GM12864 (cell line): ENCODE measurements at places on chromosomes 7 and 10.

- DNase-seq: no peak
Measured at GRCh38 chr7:80259-81067, 111.9 kb upstream of the FAM20C start.

- DNase-seq: no peak
Measured at GRCh38 chr10:78868861-78869260, 199.9 kb upstream of the ZMIZ1 start.

DNA sequence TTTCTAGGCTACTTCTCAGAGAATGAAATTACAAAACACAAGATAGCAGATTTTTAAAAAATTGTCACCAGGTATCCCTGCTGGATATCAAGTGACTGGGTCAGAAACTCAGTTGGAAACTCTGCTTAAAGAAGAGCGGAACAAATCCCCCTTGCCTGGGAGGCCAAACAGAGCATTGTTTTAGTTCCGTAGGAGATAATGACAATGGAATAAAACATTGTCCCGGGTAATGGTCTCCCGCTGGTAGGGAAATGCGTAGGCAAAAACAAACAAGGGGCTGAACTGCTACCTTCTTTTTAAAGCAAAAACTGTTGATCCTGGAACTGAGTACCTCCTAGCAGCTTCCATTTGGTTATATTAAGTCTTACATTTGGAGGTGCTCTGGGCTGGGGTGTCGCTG is 21.3 kb upstream of the VAX1 start:
- DNase-seq: no peak

DNA sequence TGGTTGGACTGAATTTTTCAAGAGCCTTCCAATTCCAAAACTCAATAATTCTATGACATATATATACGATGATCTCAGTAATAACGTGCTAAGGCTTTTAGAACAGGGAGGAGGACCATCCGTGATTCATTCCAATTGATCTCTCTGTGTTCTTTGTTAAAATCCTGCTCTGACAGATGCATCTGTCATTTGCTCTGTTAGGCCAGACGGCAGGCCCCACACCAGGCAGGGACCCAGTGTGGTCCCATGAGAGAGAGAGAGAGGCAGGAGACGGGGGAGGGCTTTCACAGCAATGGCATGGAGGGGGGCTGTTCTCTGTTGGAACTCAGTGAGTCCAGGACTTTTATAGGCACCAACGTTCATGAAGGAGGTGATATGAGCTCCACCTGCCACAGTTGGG is 160.0 kb upstream of the INSYN2A start:
- DNase-seq: no peak

- peak; percentile 89 for DNase-seq
Measured at GRCh38 chr7:44980393-44981034, 1.7 kb upstream of the MYO1G start.

GRCh38 chr10:97028126-97028831 is 157.5 kb downstream of the SLIT1 start:
- DNase-seq: no peak

DNA sequence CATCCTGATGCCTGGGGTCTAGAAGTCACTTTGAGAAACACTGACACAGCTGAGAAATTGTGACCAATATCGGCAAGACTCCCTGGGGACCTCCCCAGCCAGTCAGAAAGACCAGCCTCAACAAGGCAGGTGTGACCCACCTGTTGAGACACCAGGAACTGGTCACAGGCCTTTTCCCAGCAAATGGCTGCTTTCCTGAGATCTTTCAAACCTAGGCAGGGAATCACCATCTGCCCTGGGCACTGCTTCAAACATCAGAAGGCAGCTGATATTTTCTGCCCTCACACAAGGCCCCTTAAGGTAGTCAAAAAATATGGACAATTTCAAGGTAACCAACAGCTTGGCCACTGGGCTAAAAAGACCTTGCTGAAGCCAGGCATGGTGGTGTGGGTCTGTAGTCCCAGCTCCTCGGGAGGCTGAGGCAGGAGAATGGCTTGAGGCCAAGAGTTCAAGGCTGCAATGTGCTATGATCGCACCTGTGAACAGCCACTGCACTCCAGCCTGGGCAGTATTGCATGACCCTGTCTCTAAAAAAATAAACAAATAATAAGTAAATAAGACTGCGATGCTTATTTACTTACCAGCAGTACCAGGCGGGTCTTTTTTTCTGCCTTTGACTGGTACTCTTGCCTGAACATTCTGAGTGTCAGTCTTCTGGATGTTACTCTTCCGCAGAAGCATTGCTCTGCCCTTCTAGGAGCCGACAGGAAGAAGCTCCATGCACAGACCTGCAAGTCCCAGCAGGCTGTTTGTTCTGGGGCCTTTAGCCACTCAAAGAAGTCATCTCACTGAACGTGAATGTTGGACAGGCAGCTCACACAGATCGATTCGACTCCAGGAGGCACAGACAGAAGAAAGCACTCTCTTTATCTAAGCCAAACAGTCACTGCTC is 59.7 kb downstream of the SORBS1 start:
- DNase-seq: no peak

- no peak for DNase-seq
Measured at GRCh38 chr10:24382979-24383663, 174.2 kb downstream of the KIAA1217 start.

DNA sequence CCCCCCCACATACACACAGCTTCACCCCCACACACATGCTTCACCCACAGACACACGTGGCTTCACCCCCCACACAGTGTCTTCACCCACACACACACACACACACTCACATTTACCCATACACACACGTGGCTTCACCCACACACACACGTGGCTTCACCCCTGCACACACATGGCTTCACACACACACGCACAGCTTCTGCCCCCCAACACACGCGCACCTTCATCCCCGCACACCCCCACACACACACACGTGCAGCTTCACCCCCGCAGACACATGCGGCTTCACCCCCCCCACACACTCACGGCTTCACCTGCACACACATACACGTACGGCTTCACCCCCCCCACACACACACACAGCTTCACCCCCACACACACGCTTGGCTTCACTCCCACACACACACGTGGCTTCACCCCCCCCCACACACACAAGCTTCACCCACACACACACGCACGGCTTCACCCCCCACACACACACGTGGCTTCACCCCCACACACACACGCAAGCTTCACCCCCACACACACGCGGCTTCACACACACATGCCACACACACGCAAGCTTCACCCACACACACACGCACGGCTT is 82.4 kb downstream of the NKX6-2 start:
- DNase-seq: no peak

GRCh38 chr10:3623746-3624145 is 161.3 kb downstream of the KLF6 start:
- DNase-seq: peak; percentile 65

GRCh38 chr7:69808391-69808790 is 210.1 kb downstream of the AUTS2 start:
- no peak for DNase-seq

DNA sequence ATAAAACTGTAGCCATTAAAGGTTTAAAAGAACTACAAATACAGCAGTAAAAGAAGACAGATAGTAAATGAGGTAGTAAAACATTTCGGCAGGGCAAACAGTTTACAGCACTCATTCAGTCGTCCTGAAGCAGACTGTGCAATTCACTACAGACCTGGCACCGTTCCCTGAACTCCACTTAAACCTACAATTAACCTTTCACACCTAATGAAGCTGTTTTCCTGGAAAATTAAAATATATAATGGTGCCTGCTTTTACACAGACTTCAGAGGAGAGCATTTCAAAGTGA is 335.3 kb downstream of the GFRA1 start:
- DNase-seq: no peak

GRCh38 chr10:70884741-70885140 is 3.6 kb downstream of the PCBD1 start:
- no peak for DNase-seq

DNA sequence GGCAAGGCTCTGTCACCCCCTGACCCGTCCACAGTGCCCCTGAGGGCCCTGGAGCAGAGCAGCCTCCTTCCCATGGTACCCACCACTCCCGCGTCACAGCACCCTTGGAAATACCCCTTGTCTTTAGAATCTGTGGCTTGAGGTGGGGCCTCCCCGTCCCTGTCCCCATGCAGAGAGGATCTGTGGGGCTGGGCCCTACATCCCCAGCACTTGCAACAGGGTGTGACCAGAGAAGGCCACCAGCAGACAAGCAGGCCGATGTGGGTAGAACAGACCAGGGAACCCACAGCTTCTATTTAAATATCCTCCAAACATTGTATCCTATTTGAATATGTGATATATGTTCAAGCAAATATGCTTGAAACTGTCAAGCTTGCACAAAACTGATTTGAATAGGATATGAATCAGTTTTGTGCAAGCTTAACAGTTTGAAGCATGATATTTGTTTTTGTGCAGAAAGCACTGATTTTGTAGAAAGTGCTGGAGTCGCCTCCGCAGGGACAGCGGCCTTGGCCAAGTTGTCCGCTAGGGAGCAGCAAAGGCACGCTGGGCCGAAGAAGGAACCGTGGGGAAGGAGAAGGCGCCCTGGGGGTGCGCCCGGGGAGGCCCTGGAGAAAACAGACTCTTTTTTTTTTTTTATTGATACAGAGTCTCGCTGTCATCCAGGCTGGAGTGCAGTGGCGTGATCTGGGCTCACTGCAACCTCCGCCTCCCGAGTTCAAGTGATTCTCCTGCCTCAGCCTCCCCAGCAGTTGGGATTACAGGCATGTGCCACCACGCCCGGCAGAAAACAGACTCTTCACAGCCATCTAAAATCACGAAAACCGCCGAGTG is 2.2 kb downstream of the CFAP46 start:
- no peak for DNase-seq

- no peak for DNase-seq
Measured at GRCh38 chr7:77752016-77752415, 46.2 kb downstream of the TMEM60 start.

- DNase-seq: no peak
Measured at GRCh38 chr10:124957404-124957947, 15.6 kb downstream of the ZRANB1 start.

- DNase-seq: no peak
Measured at GRCh38 chr10:94355841-94356240, 6.9 kb downstream of the NOC3L start.

GRCh38 chr10:103487410-103487708 is 6.1 kb upstream of the NEURL1 start:
- no peak for DNase-seq

DNA sequence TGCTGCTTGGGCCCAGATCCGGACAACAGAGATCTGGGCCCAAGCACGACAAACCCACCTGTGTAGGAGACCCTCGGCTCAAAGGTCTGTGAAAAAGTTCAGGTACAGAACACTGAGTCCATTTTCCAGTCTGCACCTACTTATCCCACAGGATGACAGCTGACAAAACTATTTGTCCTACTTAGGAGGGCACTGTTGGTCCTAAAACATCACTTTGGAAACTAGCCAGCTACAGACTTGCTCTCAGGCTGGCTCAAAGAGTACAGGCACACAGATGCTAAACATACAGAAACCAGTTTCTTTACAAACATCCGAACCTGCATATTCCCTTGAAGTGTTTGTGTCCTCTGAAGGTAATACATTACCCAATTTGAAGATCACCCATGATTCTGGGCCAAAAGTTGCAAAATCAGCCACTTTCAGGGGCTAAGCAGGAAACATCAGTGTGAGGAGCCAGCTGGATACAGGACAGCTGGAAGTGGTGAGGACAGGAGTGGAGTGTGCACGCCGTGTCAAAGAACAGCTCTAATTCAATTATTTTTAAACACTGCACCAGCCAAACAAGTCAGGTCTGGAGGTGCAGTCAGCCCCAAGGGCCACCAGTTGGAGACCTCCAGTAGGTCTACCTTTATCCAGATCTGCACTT is 88.5 kb downstream of the NOC3L start:
- no peak for DNase-seq

DNA sequence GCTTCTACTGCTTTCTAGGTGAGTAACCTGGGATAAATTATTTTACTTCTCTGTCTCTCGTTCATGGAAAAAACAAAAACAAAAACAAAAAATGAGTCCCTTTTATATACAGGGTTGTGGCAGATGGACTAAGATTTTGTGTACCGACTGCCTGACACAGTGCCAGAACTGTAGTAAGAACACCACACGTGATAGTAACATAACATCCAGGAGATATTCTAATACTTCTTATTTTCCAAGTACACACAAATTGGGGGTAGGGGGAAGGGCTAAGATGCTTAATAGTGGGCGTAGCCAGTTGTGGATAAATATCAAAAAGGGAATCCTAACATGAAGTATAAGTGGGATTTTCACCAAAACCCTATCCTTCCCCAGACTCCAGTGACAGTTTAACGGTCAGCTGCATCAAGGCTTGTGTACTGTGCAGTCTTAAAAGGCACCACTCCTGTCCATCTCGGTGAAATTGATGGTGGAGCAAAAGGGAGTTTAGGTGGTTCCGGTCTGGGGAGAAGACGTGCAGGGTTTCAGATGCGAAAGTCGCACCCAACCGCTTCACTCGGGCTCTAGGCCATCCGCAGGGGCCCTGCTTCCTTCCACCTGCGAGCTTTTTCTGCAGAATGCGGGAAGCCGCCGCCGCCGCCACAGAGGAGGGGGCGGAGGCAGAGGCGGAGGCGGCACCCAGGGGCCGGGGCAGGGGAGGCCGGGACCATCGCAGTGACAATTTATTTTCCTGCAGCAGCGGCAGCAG is at the start of gene STAMBPL1:
Gene STAMBPL1 (plus strand): TSS at position 712 of the 748 bp plus-strand sequence. CDS start 21,464 bp downstream, outside the sequence.
- peak; percentile 59 for DNase-seq

DNA sequence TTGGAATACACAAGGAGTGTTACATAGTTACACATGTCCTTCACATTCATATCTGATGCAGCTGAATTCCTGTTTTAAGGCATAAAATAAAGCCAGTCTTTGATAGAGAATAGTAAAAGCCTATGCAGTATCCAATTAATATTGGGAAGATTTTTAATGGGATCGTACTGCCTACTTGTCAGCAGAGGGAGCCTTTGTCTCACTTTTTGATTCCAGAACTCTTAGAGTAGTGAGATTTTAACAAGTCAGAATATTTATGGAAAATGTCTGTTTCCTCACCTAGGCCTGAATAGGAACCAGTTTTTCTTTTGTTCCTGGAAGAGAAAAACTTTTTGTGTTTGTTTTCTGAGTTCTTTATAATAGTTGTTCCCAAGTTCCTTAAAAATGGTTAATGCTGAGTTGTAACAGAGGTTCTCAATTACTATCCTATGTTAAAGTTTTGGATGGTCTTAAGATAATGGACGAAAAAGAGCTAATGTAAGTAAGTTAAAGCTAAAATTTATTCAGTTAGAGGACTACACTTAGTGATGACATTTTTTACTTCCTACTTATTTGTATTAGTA is 114.0 kb downstream of the BBS9 start:
- no peak for DNase-seq

DNA sequence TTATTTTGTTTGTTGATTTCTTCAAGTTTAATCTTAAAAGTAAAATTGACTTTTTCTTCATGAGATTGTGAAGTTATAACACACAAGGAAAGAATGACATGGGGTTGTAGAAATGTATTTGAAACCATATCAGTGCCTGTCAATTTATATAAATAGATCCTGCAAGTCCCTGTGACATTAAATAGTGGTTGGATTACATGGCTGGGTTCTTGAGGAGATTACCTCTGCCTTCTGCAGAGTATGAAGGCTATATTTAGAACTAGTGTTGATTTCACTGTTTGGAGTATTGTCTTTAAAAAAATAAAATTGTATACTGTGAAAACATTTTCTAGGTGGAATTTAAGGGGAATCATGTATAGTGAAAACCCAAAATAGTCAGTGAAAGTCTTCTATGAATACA is 385.8 kb upstream of the SMIM30 start:
- DNase-seq: no peak
